ENCODE measurements at places on chromosomes 7 and 10.

DNA sequence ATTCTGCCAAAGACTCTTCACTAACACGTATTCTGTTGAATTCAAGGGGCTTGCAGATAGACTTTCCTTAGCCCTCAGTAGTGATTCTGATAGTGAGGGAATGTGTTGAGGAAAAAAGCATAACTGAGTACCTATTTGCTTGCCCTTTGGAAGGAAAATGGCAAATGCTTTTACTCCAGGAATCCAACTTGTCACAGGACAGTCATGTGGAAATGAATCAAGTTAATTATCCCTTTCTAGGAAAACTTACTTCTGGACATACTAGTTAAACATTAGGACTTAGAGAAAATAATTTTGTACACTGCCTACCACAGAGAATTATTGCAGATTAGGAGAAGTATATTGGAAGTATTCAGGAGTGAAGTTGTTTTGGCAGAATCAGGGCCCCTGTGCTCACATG is 148.9 kb upstream of the SLC13A1 start:
- no peak for DNase-seq

DNA sequence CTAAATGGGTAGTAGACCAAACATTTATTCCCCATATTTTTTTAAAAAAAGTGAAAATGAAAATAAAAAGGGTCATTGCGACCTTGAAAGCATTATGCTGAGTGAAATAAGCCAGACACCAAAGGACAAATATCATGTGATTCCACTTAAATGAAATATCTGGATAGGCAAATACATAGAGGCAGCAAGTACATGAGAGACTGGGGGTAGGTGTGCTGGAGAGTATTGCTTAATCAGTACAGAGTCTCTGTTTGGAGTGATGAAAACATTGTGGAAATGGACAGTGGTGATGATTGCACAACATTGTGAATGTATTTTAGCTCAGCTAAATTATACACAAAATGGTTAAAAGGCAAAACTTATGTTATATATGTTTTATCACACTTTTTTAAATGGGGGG is 169.4 kb downstream of the AKR1D1 start:
- no peak for DNase-seq

- DNase-seq: no peak
Observed at GRCh38 chr10:78523453-78523852, 489.8 kb downstream of the RPS24 start.

GRCh38 chr7:55521917-55522902 is 50.1 kb downstream of the VOPP1 start:
- DNase-seq: no peak

DNA sequence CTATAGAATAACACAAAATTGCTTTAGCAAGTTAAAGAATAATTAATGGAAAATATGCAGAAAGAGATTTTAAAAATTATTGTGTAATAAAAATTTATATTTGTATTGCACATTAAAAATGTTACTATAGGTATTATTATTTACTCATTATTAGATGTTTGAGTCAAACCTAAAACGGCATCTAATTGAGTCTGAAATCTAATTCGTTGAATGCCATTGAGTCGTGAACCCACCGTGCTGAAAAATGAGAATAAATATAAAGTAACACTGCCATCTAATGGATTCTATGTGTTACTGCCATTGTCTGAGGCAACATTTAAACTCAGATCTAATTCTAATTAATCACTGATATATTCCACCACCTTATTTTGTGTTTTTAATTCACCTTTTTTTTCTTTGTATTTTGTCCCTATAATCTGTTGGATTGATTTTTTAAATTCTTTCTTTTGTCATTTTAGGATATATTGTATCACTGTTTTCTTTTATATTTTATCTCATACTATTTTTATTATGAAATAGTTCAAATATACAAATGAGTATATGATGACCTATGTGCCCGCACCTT is 62.2 kb downstream of the SAMD9 start:
- DNase-seq: no peak

DNA sequence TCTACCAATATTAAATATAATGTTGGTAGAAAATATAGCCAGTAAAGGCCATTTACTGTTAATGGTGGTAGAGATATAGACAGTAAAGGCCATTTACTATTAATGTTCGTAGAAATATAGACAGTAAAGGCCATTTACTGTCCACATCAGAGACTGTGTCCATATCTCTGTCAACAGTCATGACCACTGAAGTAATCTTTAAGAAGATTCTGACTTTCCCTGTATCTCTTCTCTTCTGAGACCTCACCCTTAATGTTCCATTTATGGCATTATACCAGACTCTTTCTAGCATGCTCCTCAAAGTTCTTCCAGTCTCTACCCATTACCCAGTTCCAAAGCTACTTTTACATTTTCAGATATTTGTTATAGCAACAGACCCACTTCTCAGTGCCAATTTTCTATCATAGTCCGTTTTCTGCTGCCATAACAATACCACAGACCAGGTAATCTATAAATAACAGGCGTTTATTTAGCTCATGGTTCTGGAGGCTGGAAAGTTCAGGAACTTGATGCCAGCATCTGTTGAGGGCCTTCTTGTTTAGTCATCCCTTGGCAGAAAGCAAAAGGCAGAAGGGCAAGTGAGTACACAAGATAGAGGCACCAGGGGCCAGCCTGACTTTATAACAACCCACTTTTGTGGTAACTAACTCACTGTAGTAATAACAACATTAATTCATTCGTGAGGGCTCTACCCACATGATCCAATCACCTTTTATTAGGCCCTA is 7.9 kb upstream of the NUDCD3 start:
- no peak for DNase-seq

Measured in NCI-H524 (cell line).